Fibroblast of skin of right quadriceps (primary cell): ENCODE measurements at places on chromosomes 5 and 9.
A peak's percentile ranks its signal among the peaks of the same experiment; 100 is the strongest.

- no peak for DNase-seq
Measured at GRCh38 chr9:14061936-14062585, 251.9 kb downstream of the NFIB start.

DNA sequence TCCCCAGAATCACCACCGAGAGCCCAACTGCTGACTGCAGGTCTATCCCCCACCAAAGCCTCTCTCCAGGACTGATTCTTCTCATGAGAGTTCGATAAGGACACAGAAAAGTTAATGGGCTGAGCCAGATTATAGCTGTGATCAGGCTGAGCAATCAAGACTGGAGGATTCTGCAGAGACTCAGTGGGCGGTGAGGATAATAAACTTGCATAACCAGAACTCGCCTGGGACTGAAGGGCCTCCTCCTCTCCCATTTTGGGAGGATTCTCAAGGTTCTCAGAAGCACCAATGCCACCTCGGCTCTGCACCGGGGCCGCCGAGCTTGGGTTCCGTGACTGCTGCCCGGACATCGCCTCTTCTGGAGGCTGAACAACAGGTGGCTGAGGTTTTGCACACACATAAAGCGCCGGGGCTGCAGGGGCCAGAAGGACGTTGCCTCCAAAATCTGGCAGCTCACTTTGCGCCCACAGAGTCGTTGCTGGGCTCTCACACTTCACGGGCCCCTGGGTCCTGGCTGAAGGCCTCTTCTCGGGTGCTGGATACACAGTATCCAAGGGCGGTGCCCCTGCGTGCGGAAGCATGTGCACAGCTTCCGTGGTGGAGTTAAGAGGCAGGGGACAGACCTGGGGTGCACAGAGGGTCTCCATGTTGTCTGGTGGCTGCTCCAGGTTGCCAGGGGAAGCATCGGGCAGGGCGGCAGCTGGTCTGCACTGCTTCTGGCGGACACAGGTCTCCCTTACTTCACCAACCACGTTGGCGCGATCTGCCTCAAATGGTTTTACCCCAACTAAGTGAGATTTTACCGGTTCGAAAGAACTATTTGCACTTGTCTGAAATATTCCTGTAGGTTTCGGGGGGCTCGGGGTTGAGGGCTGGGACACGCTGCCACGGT, 7.6 kb downstream of the SEC16A start:
- no peak for DNase-seq

GRCh38 chr5:180284149-180284548, 7.7 kb downstream of the MAPK9 start:
- DNase-seq: no peak

GRCh38 chr5:138461343-138462125, 3.7 kb upstream of the EGR1 start:
- DNase-seq: peak; percentile 68
